ENCODE measurements at places on chromosomes 16 and 17.

- DNase-seq, result no peak
Measured at GRCh38 chr16:57890752-57891111, 80.2 kb downstream of the CNGB1 start.

DNA sequence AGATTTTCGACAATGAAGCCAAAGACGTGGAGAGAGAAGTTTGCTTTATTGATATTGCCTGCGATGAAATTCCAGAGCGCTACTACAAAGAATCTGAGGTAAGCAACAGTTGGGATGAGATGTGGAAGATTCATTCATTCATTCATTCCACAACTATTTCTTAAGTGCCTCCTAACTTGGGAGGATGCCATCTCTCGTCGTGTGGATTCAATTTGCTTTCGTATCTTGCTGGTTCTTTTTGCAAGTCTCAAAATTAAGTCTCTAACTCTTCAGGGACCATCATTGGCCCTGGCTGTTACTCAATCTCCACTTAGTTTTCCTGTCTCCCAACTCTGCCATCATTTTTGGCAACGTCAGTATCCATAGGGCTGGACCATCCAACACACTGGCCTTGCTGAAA lies 85.6 kb upstream of the NOL11 start:
- DNase-seq, result no peak

- no peak for DNase-seq
Measured at GRCh38 chr16:13839577-13839976, 80.4 kb upstream of the ERCC4 start.

GRCh38 chr16:51231702-51232101 lies 80.6 kb upstream of the SALL1 start:
- DNase-seq, result no peak

DNA sequence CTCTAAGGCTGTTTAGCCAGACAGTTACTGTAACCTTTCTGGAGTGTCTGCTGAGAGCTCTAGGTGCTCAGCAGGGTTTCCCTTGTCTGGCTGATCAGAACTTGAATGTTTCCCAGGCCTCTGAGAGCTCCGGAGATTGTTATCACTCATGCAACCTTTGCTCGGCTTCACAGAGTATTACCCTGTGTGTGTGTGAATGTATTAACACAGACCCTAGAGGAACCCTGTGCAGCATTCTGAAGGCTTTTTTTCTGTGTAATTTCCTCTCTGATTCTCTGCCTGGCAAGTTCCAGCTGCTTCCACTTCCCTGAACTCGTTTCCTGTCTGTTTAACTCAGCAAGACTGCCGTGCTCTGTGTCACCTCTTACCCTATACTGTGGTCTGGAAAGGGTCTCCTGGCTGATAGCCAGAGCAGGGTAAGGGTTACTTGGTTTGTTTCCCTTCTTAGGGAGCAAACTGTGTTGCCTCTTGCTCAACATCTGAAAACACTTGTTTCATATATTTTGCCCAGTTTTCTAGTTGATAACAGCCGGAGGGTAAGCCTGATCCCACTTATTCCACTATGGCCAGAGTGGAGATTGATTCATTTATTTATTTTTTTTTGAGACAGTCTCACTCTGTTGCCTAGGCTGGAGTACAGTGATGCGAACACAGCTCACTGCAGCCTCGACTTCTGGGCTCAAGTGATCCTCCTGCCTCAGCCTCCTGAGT lies 21.7 kb downstream of the PRMT7 start:
- no peak for DNase-seq

DNA sequence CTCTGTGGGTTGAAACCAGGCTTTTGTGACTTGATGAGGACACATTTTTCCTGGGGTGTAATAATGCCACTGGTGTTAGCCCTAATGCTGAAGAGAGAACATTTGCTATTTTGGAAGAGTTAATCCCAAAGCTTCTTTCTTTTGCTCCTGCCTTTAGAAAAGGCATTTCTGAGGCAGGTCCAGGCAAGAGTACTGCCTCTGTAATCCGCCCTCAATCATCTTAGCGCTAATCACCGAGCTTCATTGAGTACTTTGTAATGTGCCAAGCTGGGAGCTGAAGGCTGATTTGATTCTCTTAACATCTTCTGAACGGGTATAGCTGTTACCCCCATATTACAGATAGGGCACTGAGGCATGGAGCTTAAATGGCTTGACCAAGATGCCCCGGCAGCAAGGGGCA lies 60.3 kb downstream of the AKAP1 start:
- DNase-seq, result no peak

GRCh38 chr17:75110234-75110937 lies 617 bp downstream of the ARMC7 start:
- DNase-seq, result peak; percentile 16

- no peak for DNase-seq
Measured at GRCh38 chr16:86089991-86090390, 191.0 kb downstream of the IRF8 start.

DNA sequence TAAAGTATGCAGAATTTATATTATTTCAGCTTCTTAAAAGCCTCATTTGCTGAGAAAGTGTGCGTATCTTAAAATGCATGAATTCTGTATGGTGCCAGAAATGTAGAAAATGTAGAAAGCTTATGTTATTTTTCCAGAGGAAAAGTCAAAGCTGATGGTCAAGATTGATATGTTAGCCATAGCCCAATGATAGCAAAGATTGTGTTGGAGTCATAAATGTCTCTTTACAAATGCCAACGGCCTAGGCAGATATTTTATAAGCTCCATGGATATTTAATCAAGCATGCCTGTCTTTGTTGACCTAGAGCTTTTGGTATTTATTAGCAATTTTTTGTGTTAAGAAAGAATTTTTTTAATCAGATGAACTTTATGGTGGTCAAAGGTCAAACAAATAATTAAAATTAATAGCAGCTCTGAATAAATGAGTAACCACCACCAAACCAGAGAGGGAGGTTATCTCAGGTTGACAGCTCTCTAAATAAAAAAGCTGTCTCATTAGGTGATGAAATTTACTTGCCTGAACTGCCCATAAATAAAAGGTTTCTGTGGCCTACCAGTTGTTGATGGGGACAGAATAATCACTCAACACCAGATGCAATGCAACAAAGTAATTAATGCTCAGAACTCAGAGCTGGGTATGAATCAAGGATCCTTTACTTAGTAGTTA lies 28.5 kb downstream of the CLEC3A start:
- no peak for DNase-seq

DNA sequence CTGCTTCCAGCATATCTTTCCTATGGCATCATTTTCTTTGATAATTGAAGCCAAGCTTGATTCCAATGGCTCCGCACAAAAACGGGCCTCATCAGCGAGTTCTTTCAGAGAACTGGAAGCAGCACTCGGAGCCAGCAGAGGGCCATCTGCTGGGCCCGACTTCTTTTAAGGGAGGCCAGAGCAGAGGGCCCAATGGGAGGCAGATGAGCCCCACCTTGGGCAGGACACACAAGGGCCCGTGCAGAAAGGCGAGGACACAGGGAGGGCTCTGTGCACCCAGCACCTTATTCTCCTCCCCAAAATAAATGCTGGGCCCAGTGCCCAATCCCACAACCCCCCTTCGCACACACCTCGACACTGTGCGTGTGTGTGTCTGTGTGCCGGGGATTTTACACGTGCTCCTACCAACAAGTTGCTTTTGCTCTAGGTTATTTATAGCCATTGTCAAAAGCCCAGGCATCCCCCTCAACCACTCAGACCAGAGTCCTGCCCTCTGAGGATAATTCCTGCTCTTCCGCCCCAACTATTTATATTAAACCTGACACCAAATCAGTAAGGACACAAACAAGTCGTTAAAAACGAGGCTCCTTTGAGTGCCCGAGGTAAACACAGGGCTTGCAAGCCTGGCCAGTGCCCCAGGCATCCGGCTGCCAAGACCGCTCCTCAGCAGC lies 6.8 kb downstream of the AXIN2 start:
- no peak for DNase-seq

DNA sequence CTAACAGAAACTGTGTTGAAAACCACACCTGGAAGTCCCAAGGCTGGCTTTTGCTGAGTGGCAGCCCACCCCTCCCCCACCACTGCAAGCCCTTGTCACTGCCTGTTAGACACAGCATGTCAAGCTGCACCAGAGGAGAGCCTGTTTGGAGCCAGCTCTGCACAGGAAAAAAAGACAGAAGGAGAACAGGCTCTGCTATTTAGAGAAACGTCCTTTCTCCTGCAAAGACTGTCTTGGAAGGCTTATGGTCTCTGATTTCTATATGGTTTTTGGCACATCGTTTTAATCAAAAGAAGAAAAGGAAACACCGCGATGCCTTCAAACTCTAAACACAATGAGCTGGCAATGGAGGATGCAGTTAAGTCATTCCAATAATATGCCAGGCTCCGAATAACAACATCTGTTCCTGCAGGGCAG lies 275.5 kb downstream of the MAP2K4 start:
- DNase-seq, result no peak

DNA sequence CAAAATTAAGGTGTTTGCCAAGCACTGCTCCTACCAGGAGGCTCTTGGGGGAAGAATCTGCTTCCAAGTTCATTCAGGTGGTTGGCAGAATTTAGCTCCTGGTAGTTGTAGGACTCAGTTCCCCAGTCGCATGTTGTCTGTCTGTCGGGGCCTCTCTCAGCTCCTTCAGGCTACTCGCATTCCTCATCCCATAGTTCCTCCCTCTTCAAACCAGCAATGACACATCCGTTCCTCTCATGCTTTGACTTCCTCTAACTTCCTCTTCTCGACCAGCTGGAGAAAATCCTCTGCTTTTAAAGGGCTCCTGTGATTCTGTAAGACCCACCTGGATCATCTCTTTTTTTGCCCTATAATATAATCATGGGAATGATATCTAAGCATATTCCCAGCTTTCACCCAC lies 108.1 kb downstream of the PMP22 start:
- no peak for DNase-seq

DNA sequence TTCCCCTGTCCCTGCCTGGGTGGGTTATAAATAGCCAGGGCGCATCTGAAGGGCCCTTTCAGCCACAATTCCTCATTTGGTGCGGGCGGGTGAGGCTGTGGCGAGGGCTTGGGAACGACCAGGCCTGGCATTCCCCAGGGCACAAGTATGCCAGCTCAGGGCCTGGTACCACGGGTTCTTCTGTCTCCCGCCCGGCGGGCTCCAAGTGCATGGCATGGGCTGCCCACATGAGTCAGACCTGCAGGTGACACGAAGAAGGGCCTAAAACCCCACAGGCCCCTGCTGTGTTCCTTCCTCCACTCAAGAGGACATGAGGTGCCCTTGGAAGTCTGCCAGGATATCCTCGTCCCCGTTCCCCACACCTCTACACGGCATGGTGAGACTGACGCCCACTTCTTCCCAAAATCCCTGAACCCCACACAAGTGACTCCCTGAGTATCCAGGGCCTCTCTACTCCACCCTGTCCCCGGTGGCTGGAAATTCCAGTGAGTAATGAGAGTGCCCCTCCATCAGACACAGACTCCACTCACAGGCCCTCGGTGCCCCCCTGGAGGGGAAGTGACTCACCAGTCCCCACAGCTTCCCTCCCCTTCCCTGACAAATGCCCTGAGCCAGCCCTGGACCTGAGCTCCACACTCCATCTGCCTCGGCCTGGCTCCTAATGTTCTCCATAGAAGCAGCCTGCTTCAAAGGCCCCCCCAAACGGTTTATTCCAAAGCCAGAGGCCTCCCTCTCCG lies 68.8 kb downstream of the ABR start:
- DNase-seq, result no peak

- DNase-seq, result no peak
Measured at GRCh38 chr17:14334919-14335318, 34.0 kb downstream of the HS3ST3B1 start.

GRCh38 chr17:33055746-33056145 lies 64.1 kb downstream of the SPACA3 start:
- no peak for DNase-seq

GRCh38 chr17:751269-752001 lies 629 bp downstream of the GEMIN4 start:
- DNase-seq, result peak; percentile 55

- no peak for DNase-seq
Measured at GRCh38 chr17:1197379-1197778, 17.6 kb upstream of the ABR start.

- no peak for DNase-seq
Measured at GRCh38 chr17:66304304-66305174, 2.1 kb downstream of the PRKCA start.

GRCh38 chr16:85194307-85195270 lies 82.3 kb upstream of the CIBAR2 start:
- no peak for DNase-seq

DNA sequence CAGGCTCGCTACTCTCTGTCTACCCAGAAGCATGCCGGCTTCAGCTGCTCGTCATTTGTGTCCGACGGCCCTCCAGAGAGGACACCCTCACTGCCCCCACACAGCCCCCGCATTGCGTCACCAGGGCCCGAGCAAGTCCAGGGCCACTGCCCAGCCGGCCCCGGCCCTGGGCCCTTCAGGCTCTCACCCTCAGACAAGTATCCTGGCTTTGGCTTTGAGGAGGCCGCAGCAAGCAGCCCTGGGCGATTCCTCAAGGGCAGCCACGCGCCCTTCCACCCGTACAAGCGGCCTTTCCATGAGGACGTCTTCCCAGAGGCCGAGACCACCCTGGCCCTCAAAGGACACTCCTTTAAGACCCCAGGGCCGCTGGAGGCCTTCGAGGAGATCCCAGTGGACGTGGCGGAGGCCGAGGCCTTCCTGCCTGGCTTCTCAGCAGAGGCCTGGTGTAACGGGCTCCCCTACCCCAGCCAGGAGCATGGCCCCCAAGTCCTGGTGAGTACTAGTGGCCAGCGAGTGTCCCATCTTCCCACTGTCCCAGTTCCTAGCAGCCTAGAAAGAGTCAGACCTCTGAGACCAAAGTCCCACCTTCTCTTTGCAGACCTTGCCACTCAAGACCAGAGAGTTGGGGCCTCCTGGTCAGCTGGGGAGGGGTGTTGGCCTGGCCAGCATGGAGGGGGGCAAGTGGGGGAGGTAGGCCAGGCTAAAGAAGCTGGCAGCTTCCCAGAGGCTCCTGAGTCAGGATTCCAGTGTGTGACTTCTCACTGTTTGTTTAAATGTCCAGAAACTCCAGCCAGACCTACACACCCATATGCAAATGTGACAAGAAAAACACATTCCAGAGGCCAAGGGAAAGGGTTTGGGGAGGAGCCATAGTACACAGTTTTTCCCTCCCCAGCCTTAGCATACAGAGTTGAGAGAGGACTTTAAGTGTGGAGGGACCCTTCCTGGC lies 18.6 kb downstream of the FOXN1 start:
- no peak for DNase-seq

Data from central memory CD4-positive, alpha-beta T cell (primary cell).